ENCODE measurements at places on chromosomes 11 and 22.

GRCh38 chr22:24055283-24055682, 44.2 kb downstream of the CABIN1 start:
- DNase-seq, result no peak

DNA sequence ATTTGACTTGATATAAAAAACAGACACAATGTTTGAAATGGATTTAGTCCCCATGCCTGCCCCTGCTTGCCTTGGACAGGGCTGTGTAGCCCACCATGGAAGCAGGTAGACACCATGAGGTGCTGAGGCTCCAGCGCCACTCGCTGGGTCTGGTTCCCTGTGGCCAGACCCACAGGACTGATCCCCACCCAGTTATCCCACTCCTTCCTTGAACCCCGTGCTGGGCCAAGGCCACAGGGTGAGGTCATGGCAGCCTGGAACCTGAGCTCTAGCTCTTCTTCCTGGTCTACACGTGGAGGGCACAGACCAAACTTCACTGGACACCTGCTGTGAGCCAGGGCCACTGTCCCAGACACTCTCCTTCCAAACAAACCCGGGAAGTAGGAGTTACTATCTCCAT, 42.5 kb downstream of the GAB4 start:
- no peak for DNase-seq

- DNase-seq, result no peak
These were observed 7.9 kb downstream of the SLC35C1 start for GRCh38 chr11:45812581-45813548.

DNA sequence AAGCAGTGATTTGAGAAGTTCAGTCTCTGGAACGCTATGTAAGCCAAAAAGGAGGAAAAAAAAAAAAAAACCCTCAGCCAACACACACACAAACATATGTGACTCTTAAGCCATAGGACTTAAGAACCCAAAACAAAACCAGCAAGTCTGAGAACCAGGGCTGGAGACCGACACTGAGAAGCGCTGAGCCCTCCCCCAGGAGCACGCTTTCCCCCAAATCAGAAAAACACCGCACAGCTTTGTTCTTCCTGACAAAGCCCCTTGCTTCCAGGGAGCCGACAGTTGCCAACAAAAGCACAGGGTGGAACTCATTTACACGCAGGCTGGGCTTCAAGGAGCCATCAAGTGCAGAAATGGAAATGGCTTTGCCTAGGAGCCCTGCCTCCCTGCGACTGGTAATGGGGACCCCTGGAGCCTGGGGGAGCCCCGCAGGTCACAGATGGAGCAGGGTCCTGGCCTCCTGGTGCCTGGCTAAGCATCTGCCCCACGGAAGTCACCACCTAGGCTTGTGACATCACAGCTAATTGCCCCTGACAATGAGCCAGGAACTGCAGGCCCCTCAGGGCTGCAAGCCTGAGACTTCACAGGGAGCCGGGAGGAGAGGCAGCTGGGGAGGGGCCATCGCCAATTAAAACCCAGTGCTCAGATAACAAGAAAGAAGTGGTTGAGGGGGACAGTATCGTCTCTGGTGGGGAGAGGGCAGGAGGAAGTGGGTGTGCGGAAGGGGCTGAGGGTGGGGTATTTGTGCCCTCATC, 66.9 kb downstream of the NFAM1 start:
- DNase-seq, result no peak

DNA sequence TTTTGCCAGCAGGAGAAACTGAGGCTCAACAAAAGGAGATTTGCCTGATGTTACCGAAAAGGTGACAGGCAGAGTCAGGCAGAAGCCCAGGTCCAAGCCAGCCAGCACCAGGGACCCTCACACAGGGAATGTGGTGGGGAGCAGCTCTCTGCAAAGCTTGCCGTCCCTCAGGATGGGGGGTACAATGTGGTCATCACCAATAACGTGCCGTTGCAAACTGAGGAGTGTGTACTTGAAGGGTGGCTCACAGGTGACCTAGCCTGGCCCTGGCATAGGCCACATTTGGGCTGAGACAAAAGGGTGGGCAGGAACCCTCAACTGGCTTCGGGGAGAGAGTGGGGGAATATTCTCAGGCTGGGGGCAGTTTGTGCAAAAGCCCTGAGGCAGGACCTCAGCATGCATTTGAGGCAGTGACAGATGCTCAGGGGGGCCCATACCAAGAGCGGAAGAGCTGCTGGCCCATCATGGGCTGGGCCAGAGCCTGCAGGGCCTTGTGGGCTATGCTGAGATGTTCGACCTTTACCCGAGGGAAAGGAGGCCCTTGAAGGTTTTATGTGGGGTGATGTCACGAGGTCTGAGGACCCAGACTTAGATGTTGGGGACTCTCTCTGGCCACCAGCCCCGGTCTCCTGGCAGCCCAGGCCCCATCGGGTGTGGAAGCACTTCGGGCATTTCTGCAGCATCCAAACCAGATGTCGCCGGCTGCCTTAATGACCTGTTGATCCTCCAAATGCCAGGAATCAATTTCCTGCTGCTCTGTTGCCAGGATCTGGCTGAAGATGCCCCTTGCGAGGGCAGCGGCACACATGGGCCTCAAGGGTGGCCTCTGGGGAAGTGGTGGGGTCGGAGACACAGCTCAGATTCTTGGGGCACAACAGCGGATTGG, 57.4 kb upstream of the SHISAL1 start:
- DNase-seq, result no peak

- no peak for DNase-seq
These were observed 43.0 kb upstream of the CCDC134 start for GRCh38 chr22:41757502-41757901.

DNA sequence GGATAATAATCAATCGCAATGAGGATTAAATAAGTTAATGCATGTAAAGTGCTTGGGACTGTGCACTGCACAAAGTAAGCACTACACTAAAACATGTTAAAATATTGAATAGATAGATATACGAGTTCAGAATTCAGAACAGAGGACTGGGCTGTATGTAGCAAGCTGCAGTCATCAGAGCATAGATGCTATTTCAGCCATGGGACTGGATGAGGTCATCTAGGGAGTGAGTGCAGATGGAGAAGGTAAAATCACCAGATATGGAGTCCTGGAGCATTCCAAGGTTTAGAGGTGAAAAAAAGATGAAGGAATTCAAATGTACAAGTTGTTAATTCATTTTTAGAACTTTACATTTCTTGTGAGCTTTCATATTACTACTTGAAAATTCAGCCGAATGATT, 347.5 kb upstream of the DDI1 start:
- DNase-seq, result no peak
